ENCODE measurements at places on chromosomes 3 and 15.

GRCh38 chr3:153244961-153245360 lies 82.9 kb downstream of the RAP2B start:
- DNase-seq, result no peak

- no peak for DNase-seq
Measured at GRCh38 chr15:51878446-51879386, 49.3 kb downstream of the TMOD3 start.

DNA sequence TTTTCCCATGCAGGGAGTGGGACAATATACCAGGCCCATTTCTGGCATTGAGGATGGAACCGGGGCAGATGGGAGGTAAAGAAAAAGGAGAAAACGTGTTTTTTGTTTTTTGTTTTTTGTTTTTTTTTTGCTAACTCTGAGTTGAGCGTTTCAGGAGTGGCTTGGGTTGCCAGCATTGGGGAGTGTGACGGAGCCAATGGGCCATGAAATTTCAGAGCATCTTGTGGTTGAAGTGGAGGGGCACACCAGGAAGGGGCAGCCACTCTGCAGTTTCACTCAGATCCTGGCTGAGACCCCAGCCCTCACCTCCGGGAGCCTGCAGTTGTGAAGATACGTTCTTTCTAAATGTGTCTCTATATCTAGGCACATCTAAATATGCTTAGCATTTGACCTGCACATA lies 240.5 kb downstream of the TLE3 start:
- DNase-seq, result no peak

DNA sequence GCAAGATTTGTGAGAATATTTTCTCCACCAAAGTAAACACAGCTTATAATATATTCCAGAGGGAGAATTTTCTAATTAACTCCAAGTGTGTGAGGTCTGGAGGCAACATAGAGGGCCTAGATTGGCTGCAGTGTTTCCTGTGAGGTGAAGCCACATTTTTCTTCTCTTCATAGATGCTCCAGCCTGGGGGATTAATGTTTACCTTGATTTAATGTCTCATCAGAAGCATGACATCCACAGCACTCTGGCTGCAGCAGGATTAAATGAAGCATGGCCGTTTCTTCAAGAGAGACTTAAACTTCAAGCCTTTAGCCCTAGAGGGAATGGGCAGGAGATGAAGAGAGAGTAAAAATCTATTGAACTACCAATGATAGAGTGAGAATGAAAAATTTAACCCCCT lies 137.9 kb upstream of the ZBTB20 start:
- DNase-seq, result no peak

DNA sequence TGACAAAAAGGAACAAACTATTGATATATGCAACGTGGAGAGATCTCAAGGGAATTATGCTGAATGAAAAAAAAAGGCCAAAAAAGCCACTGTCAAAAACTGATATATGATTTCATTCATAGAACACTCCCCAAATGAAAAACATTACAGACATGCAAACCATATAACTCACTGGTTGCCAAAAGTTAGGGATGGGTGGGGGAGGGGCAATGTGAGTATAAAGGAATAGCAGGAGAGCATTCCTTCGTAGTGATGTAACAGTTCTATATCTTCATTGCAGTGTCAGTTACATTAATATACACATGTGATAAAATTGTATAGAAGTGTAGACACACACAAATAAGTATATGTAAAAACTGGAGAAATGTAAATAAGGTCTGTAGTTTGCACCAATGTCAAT lies 12.2 kb downstream of the GBE1 start:
- no peak for DNase-seq

Measured in CD4-positive, alpha-beta T cell treated with Interleukin-17A for 4 hours (primary cell).